ENCODE measurements at places on chromosomes 2 and 18.

- DNase-seq: no peak
Measured at GRCh38 chr18:28005164-28005563, 171.8 kb downstream of the CDH2 start.

DNA sequence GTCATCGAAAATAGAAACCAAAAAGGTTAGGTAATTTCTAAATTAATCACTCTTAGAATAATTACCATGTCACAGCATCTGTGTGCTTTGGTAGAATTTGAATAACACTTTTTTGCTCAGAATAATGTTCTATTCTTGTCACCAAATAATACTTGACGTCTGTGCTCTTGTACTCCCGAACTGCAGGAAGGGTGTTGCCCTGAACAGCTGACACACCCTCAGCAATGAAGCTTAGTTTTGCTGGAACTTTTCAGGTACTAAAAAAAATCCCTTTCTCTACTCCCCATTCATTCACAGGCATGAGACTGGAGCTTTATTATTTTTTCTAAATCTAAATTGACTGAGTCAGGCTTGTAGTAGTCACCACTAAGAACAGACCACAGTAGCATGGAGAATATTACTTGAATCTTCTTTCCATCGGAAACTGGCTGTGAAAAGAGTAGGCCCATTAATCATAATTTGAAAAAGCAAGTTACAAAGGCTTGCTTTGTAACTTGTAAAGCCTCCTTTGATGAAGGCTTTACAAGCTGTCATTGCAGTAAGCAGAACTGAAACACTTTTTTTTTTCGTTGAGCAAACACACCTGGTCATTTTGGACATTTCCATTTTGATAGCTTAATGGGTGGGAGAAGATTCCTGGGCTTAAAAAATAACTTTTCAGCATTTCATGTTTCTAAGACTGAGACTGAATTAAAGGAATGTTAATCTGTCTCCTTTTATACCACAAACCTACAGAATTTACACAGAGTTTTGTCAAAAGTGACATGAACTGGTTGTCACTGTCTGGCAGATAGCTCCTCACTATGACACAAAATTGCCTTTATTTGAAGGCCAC is 70.3 kb upstream of the PELI1 start:
- DNase-seq: no peak

DNA sequence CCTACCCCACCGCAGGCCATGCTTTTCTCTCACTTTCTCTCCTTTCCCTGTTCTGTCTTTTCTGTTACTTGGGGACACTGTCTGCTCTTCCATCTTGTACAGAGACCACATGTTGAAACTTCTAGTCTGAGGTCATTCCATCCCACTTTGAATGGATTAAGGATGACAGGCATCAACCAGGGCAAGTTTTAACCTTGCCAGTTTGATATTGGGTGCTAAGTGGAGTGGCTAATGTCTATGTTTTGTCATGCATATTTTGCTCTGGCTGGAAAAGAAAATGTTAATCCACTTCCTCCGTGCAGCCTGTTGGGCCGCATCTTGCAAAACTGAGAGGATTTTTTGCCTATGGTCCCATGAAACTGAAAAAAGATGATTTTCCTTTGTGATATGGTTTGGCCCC is 205.5 kb upstream of the SESTD1 start:
- no peak for DNase-seq

GRCh38 chr2:64626146-64626809 is 27.4 kb downstream of the SERTAD2 start:
- no peak for DNase-seq

DNA sequence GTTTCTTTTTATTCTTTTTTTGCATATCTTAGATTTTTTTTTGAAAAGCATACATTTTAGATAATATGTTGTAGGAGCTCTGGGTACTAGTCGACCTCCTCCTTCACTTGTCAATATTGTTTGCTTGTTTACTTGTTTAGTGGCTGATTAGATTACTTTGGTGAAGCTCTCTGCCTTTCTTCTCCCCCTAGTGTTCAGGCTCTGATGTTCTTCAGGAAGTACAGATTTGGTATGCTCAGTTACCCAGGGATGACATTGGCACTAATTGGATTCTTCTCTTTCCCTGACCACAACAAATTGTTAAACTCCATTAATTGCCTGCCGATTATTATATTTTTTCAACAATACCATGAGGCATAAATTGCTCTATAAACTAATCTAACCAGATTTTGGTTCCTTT is 491.2 kb downstream of the SUCLG1 start:
- no peak for DNase-seq

DNA sequence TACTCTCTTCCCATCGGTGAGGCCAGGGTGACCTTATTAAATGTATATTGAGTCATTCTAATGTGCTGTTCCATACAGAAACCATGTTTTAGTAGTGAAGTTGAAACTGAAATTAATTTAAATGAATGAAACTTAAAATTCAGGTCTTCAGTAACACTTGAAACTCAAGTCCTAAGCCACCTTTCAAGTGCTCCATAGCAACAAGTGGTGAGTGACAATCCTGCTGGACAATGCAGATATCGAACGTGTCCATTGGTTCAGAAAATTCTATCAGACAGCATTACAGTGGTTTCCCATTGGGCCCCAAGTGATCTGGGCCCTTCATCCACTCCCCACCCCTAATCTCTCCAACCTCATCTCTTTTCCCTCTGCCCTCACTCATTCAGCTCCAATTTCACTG is 48.7 kb downstream of the HNMT start:
- DNase-seq: no peak

DNA sequence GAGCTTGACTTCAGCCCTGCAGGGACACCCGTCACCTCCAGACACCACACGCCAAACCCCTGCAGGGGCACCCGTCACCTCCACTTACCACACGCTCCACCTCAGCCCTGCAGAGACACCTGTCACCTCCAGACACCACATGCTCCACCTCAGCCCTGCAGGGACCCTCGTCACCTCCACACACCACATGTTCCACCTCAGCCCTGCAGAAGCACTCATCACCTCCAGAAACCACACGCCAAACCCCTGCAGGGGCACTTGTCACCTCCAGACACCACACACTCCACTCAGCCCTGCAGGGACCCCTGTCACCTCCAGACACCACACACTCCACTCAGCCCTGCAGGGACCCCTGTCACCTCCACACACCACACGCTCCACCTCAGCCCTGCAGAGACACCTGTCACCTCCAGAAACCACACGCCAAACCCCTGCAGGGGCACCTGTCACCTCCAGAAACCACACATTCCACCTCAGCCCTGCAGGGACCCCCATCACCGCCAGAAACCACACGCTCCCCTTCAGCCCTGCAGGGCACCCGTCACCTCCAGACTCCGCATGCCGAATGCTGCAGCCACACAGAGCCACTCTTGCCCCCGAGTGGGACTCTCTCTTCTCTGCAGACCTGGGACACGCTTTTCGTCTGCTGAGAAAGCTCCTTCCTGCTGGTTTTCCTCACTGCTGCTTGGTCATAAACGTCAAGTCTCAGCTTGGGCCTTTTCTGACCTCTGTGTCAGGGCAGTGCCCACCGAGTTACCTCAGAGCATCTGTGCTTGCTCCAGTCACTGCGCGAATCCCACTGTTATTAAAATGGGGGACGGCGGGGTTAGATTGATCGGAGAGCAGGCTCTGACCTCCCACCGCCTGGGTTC is 77.5 kb upstream of the SALL3 start:
- no peak for DNase-seq

DNA sequence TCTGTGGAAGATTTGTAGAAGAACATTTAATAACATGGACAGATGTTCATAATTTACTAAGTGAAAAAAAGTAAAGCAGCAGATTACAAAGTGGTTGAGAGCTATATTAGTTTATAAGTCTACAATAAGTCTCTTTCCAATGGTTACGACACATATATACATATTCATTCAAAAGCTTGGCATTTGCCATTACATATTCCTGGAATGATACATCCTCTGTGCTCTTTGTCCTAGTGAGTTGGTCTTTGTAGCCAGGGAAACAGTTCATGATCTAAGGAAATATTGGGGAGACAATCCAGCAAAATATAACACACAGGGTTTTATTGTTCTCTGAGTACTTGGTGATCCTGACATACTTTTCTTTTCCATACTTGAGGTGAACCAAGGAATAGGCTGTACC is 32.5 kb upstream of the SOS1 start:
- DNase-seq: no peak

DNA sequence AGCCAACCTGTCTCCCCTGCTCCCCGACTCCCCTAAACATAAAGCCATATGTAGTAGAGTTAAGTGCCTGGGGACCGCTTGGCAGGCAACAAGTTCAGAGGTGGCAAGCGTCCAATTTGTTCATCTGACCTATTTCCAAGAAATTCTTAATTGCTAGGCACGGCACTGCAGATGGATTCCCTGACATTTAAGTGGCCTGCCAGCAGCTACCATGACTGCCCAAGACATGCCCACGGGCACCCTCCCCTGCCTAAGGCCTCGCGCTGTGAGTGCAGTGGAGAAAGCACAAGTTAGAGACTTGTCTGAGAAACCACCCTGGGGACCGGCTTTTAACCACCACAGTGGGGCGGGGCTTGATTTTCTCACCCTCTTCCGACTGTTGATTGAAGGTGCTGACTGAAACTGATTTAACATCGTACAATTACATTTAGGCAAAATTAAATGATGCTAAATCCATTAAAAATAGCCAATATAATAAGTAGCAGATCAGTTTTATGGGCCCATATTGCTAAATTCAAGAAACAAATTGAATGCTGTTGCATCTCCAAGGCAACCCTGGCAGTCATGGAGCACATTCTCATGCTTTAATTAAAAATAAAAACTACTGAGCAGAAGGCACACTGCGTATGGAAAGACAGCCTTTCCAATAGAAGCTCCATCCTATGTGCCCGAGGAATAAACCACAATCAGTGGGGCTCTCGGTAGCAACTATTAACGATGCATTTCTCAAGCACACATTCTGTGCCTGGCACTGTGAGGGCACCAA is 163.6 kb upstream of the ACAA2 start:
- DNase-seq: peak; percentile 68

GRCh38 chr2:174985614-174986013 is 19.6 kb downstream of the CHN1 start:
- no peak for DNase-seq

DNA sequence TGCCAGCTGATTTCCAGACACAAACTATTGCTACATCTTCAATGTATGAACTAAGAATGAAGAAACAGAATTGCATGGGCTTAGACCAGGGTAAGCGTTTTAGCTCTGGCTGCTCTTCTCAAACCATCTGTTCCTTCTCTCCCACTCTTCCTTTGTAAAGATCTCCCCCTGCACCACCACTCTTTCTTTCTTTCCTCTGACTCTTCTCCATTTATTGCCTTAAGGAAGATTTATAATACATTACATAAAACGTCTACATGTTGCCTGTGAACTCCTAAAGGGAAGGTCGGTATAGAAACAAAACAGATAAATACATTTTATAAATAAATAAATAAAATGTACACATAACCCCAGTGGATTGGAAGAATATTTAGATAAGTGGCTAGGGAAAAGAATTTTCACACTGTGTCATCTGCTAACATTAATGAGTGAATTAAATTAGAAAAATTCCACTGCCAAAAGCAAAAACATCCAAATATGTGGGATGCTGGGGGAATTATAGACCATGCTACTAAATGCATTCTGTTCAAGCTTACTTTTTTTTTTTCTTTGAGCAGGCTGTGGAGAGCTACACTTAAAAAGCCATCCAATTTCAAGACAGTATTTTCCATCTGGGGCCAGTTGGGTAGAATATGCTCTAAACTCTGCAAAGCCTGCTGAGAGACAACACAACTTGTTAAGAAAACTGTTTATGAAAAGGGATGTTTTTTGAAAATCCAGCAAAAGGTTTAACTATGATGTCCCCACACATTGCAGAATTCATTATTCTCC is 41.5 kb downstream of the NCKAP5 start:
- DNase-seq: no peak

GRCh38 chr2:145284551-145284950 is 764.6 kb upstream of the ZEB2 start:
- DNase-seq: no peak

DNA sequence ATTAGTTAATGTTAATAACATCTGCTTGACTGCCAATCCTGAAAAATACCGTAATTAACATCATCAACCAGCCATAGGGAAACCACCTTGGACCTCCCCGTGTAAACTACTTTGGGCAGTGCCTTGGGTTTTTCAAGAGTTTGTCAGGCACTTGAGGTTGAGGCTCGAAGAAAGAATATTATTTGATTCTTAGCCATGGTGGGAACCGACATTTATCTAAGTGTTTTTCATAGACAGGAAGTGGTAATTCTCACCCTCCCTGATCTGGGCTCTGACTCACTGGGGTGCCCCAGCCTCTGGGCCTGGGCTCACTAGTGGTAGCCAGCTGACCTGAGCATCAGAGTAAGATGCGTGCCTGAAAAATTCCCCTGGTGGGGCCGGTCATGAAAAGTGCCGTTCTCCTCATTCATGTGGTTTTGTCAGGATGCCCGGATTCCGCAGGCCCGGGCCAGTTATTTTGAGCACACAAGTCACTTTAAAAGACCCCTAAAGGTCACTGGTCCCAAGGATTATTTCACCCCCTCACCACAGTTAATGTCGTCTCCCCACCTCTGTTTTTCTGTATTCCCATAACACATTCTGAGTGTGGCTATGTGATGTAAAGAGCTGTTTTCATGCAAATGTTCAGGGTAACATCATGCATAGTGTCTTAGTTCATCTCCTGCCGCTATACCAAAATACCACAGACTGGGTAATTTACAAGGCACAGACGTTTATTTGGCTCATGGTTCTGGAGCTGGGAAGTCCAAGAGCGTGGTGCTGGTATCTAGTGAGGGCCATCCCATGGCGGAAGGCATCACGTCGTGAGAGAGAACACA is 21.6 kb upstream of the SPATA3 start:
- DNase-seq: no peak

DNA sequence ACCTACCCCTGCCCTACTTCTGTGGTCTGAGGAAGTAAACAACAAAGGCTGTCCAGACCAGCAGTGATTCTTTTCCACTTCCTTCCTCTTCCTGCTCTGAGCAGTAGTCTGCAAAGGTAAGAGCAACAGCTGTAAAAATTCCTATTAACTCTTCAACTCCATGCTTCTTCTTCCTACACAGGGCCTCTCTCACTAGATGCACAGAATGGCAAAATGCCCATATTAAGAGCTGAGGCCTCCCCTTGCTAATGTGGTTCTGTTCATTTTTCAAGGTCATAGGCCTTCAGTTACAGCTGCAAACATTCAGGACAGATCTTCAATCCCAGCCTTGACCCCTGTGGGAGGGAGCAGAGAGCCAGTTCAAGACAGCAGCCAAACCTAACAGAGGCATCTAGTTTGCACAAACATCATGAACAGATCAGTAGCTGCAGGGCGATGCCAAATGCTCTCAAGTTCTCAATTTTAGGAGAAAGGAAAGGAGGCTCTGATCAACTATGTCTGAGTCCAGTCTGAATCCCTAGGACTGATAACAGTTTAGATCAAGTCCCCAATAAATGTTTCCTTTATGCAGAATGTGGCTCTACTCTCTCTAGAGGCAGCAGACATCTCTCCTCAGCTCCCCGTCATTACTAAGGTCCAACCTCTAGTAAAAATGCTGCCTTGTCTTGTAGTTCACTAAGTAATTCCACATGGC is 20.9 kb downstream of the SLC40A1 start:
- DNase-seq: no peak

GRCh38 chr2:232315049-232315922 is 63.3 kb upstream of the ALPP start:
- no peak for DNase-seq

Data from NCI-H1092 treated with DMSO at 0.1 percent for 48 hours (cell line).